ENCODE measurements at places on chromosomes 2 and 18. TPM values are rescaled to one million over a fixed set of nuclear protein-coding genes. Genes with fewer than 3 reads are reported as not detected.

SETBP1 gene
- total RNA-seq, result 46.7 TPM

DNAJC5G gene
- total RNA-seq, result 0.42 TPM

PFN4 gene
- 1.4 TPM for total RNA-seq

PDCL3 gene
- total RNA-seq, result 9.9 TPM

GREB1 gene
- total RNA-seq, result 9.1 TPM

ALPP gene
- not detected for total RNA-seq

NAT8 gene
- total RNA-seq, result not detected

WNT10A gene
- total RNA-seq, result 1.9 TPM

GPR39 gene
- 3.2 TPM for total RNA-seq

MROH2A gene
- 0.32 TPM for total RNA-seq

NR4A2 gene
- total RNA-seq, result 2.9 TPM

C2orf80 gene
- total RNA-seq, result 0.37 TPM

CXCR1 gene
- 0.26 TPM for total RNA-seq

SLC4A5 gene
- total RNA-seq, result 3.8 TPM

GTF2A1L gene
- 24.5 TPM for total RNA-seq

PLA2R1 gene
- total RNA-seq, result 17.9 TPM
